Right renal pelvis (tissue), 4 donors: ENCODE measurements at places on chromosomes 5 and 9.
A peak's percentile ranks its signal among the peaks of the same experiment; 100 is the strongest.

DNA sequence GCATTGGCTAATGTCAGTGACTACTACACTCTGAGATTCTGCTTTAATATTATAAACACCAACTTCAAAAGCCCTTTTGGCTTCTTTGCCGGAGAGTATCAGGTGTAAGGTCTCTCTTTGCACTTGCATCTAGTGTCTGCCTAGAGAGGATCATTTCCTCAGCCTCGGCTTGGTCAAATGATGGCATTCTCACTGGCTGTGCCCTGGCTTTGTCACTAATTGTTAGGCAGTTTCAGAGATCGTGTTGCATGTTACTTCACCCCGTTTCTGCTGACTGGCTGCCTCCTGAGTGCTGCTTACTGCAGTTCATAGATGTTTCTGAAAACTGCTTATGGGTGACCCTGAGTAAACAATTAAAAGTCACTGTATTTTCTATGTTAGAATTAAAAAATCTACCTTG is 48.8 kb downstream of the SLC1A3 start:
- DNase-seq, result no peak

- no peak for DNase-seq
Measured at GRCh38 chr5:149371296-149371962, 7.7 kb downstream of the IL17B start.

DNA sequence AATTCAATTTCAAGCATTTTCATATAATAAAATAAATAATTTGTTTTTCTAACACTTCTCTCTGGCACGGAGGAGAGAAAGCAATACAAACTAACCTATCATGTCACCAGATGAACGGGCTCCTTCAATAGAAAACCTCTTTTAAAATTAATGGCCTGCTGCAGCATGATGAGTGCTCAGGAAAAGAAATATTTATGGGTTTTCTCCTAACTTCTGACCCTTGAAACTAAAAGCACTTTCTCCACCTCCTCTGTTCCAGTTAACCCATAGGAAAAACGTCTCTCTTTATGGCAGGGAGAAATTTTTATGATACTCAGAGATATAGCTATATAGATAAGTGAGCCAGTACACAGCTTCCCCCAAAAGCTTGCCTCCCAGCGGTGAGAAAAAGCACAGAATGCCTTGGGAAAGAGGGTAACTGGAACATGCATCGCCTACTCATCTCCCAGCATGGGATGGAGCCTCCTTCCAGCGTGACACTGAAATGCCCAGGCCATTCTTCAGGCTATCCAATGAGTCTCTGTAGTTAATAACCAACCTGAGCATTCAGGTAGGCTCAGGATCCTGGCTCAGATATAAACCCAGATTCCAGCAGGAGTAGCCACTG is 963.0 kb upstream of the DMAC1 start:
- no peak for DNase-seq

GRCh38 chr9:99606957-99607356 is 214.7 kb upstream of the NR4A3 start:
- DNase-seq, result no peak

DNA sequence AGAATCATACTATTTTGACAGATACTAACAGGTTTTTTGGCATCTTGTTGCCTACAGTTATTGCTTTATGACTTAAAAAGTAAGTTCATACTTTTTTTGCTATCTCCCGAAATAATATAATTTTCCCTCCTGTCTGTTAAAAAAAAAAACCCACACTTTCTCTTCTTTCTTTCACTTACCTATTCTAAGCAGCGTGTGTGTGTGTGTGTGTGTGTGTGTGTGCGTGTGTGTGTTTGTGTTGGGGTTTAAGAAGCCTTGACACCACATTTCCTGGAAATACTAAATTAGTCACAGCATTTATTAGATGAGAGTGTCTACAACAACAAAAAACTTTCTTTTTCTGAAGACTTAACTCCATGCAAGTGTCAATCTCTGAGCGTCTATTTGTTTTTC is 12.4 kb downstream of the TNFAIP8 start:
- no peak for DNase-seq

- DNase-seq, result peak; percentile 43
Measured at GRCh38 chr5:173573126-173573960, 43.1 kb downstream of the BOD1 start.

DNA sequence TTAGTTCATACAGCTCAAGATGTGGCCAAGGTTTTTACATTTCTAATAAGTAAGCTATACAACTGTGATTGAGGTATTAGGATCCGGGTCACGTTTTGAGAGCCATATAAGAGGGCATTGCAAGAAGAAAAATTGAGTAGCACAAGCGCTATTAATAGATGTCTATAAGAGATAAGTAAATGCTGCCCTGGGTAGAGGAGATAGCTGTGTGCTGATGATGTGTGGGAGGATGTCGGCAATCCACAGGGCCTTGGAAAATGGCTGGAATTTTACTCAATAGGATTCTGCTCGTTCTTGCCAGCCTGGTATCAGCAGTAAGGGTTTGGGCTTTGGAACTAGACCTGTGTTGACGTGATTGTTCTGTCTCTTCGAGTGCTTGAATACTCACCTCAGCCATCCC is 41.6 kb downstream of the CSF1R start:
- no peak for DNase-seq

- DNase-seq, result no peak
Measured at GRCh38 chr9:98998441-98999151, 54.9 kb downstream of the COL15A1 start.

GRCh38 chr5:98095072-98095471 is 678.4 kb upstream of the RGMB start:
- no peak for DNase-seq

- DNase-seq, result no peak
Measured at GRCh38 chr9:22147813-22148527, 138.9 kb upstream of the CDKN2B start.

DNA sequence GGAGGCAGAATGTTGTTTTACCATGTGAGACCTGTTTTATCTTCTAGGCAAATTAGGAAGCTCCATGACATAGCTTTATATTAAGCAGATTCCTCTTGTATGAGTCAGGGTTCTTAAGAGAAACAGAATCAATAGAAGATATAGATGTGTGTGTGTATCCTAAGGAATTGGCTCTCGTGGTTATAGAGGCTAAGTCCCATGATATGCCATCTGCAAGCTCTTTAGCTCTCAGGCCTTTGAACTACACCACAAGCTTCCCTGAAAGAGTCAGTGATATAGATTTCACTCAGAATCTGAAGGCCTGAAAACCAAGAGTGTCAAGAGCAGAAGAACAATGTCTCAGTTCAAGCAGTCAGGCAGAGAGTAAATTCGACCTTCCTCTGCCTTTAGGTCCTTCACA is 365.8 kb upstream of the ZNF608 start:
- no peak for DNase-seq

GRCh38 chr5:65914641-65915196 is 11.7 kb upstream of the ERBIN start:
- peak; percentile 12 for DNase-seq

DNA sequence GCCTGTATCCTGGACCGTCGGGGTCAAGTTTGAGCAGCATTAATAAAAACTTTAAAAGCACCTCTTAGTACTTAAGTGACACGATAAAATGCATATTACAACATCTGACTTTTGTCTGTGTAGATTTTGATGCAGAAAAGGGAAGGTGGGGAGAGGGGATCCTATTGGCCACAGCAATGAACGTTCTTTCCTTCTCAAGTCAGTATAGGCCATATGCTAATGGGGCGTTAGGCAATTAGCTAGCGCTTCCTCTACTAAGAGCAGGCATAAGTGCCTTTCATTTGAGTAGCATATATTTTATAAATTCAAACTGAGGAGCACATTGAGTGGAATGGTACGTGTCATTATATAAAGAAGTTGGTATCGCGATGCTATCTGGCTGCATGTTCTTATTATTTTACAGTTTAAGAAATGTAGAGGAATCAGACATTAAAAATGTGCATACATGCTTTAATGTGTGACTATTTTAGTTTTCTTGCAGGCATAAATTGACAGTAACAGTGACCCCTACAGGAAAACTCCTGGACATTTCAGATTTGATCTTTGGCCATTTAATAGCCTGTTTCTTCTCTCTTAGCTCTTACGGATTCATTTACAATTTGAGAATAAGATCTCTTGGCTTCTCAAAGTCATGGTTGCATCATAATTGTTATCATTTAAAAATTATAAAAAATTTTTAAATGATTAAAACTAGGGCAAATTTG is 1.1 kb upstream of the GNA14 start:
- DNase-seq, result no peak

- no peak for DNase-seq
Measured at GRCh38 chr9:26219961-26220360, 541.7 kb upstream of the TUSC1 start.

- DNase-seq, result no peak
Measured at GRCh38 chr5:56269216-56269927, 36.2 kb upstream of the ANKRD55 start.

DNA sequence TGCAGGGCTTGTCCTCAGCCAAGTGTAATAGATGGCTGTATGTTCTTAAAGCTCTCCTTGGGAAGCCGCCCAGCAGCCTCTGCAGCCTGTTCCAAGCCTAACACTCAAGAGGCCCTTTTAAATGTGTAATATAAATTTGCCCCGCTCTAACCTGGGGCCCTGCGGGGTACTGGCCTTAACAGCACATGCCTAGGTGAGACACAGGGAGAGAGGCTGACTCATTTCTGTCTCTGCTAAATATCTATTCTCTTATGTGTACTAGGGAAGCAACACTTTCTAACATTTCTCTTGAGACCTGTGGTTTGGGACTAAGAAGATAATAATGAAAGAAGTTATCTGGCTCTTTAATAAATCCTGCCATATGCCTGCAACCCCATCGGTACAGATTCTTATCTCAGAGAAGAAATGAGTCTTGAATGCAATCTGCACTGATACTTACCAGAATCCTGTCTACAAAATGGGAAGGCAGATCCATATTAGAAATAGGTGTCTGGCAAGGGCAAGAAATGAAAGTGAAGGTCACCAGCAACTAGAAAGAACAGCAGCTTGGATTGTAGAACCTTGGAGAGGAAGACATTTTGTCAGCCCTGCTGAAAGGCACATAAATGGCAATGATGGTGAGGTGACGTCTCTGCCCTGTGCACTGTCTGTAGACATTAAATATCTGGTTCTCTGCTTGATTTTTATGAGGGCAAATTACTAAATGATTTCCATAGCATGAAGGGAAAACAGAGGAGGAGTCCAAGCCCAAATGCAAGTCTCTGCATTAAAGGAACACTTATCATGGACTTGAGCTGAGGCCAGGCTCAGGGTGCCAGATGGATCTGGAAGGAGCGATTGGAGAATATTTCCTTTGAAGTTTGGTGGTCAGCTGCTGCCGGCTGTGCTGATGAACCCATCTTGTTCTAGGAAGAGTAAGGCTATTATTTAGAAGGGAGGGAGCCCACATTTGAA is 14.5 kb upstream of the TGFBI start:
- no peak for DNase-seq

DNA sequence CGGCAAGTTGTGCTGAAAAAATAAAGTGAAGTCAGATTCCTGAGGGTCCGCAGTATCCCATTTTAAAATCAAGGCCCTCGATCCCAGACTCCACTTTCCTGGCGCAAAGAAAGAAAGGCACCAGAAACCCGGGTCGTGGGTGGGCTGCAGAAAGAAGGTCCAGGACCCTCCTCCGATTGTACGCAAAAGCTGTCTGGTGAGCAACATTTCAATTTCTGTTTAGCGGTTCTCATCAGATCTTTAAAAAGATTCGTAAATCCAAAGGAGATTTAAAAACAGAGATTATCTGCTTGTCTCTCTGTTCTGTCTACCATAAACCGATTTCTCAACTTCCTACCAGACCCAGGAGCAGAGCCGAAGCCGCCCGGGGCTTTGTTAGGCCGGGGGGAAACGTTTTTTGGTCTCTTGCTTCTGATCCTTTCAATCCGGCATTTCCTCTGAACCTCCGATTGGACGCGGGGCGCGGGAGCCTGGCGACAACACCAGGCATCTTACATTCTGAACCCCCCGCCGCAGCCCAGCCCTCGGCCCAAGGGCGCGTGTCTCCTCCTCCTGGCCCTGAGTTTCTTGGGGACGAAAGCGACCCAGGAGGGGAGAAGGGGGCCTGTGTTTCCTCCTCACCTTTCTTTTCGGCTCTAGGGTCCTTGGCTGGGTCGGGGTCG is 746 bp downstream of the NKX2-5 start:
- DNase-seq, result no peak
